ENCODE measurements at places on chromosomes 7 and 10.

GRCh38 chr7:6162650-6163366 is 109.6 kb downstream of the CYTH3 start:
- no peak for DNase-seq

DNA sequence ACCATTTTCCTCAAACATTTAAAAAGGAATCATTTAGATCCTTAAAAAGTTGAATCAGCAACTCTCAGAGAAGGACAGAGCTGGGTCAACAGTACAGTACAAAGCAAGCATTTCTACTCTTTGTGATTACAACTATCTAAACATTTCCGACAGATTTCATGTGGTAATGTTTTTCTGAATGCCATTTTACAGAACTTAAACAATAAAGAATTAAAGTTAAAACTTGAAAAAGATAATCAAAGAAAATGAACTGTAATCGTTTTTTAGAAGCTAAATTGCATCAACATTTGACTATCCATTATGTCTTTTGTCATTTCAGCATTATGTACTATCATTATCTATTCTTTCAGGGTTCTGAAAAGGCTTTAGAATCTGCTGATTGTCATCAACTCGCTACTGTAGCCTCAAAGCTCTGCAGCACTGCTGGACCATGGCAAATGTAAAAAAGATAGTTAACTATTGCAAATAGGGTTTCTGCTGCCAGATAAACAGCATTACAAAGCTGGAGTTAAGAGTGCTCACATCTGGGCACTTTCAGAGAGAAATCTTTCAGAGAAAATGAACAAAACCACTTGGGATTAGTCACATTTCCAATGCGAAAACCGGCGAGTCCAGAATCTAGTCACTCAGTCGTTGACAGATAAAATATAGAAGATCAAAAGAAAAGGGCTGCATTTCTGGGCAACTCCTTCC is 160.4 kb upstream of the LAMB4 start:
- no peak for DNase-seq

- DNase-seq: no peak
Observed at GRCh38 chr7:35865287-35865686, 64.4 kb downstream of the SEPTIN7 start.

GRCh38 chr7:47681249-47681810 is 99.4 kb upstream of the TNS3 start:
- no peak for DNase-seq

GRCh38 chr10:121436630-121437341 is 161.5 kb downstream of the FGFR2 start:
- no peak for DNase-seq

GRCh38 chr10:124279298-124279697 is 139.4 kb downstream of the OAT start:
- DNase-seq: no peak

GRCh38 chr7:93203496-93203895 is 22.8 kb downstream of the HEPACAM2 start:
- no peak for DNase-seq

DNA sequence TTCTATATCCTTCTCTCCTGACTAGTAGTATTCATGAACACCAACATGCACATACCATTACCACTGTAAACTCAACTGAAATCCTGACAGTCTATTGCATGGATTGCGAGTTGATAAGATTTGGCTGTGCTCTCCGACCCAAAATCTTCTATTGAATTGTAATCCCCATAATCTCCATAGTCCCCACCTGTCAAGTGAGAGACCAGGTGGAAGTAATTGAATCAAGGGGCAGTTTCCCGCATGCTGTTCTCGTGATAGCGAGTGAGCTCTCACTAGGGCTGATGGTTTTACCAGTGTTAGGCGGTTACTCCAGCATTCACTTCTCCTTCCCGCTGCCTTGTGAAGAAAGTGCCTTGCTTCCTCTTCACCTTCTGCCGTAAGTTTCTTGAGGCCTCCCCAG is 261.8 kb downstream of the PHF14 start:
- DNase-seq: no peak

- DNase-seq: peak; percentile 37
Observed at GRCh38 chr10:89332123-89332633, 4.4 kb downstream of the IFIT3 start.

- no peak for DNase-seq
Observed at GRCh38 chr10:111531690-111532089, 454.9 kb downstream of the ADRA2A start.

GRCh38 chr7:50724526-50725520 is 57.9 kb downstream of the GRB10 start:
- DNase-seq: no peak

GRCh38 chr7:30594048-30594539 is 584 bp upstream of the GARS1 start:
- DNase-seq: no peak

- no peak for DNase-seq
Observed at GRCh38 chr10:132365102-132365501, 31.9 kb upstream of the PWWP2B start.

GRCh38 chr10:113753020-113753692 is 1.7 kb downstream of the PLEKHS1 start:
- no peak for DNase-seq

- DNase-seq: no peak
Observed at GRCh38 chr7:22607180-22607579, 107.2 kb upstream of the STEAP1B start.

GRCh38 chr10:31659665-31660064 is 269.0 kb downstream of the ARHGAP12 start:
- DNase-seq: no peak

DNA sequence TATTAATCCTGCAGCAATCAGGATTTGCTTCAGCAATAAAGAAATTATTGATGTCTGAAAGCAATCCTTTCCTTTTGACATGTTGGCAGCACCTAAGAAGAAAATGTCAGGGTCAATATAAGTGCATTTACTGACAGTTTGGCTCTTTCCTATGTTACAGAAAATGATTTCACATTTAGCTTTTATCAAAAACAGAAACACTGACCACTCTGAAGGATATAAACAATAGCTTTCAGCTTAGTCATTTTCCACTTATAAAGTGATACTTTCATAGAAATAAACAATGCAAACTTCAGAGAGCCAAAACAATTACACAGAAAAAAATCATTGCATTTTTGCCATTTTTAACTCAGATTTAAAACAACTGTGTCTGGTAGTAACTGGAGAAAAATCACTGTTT is 325.6 kb upstream of the KAT6B start:
- no peak for DNase-seq

- DNase-seq: no peak
Observed at GRCh38 chr7:27677912-27678612, 15.4 kb upstream of the HIBADH start.

GRCh38 chr10:79176949-79177602 is 108.3 kb downstream of the ZMIZ1 start:
- DNase-seq: no peak

GRCh38 chr7:38428041-38428440 is 154.6 kb upstream of the TARP start:
- no peak for DNase-seq

- DNase-seq: no peak
Observed at GRCh38 chr10:110487411-110488331, 10.0 kb upstream of the DUSP5 start.

- no peak for DNase-seq
Observed at GRCh38 chr10:93436591-93437085, 45.5 kb downstream of the MYOF start.

DNA sequence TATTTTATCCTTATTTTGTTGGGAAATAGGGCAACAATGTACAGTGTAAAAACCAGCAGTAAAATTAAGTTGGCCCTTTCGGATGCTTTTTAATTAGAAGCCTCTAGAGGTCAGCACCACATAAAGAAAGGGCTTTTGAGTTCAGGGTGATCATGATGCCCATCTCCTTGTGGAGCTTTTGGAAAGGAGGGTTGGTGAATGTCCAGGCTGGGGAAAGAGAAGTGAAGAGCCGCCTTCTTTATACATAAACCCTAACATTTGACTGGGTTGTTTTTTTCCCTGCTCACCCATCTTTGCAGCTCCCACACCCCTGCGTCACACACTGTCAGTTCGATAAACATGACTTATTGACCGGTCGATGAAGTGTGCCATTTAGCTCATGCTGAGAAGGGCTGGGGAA is 29.8 kb downstream of the MTURN start:
- peak; percentile 56 for DNase-seq

DNA sequence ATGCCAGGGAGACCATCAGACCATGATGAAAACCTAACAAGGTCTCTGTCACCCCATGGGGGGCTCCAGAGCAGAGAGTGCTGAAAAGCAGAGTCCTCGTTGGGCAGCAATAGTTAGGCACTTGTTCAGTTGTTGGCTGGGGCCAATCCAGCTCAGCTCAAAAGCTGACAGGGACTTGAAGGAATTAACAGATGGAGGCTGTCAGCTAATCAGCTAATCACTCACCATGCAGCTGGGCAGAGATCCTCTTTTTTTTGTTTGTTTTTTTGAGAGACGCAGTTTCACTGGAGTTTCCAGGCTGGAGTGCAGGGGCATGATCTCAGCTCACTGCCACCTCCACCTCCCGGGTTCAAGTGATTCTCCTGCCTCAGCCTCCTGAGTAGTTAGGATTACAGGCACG is 18.1 kb downstream of the CEP55 start:
- DNase-seq: no peak

DNA sequence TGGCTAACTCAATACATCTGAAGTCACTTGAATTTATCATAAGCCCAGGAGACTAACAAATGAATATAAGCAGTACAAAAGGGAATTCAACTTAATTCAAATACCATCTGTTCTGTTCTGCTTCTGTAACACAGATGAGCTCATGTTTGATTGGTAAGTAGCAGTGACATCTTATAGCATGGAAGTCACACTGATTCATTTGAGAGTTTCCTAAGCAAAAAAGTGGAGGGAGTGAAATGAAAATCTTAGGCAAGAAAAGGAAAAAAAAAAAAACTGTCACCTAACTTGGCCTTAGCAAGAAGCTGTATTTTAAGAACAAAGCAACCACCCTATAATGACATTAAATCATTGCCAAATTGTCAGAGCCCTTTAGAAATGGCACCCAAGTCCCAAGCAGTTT is 49.5 kb downstream of the SMURF1 start:
- DNase-seq: no peak
